ENCODE measurements at places on chromosomes 12 and 14.

DNA sequence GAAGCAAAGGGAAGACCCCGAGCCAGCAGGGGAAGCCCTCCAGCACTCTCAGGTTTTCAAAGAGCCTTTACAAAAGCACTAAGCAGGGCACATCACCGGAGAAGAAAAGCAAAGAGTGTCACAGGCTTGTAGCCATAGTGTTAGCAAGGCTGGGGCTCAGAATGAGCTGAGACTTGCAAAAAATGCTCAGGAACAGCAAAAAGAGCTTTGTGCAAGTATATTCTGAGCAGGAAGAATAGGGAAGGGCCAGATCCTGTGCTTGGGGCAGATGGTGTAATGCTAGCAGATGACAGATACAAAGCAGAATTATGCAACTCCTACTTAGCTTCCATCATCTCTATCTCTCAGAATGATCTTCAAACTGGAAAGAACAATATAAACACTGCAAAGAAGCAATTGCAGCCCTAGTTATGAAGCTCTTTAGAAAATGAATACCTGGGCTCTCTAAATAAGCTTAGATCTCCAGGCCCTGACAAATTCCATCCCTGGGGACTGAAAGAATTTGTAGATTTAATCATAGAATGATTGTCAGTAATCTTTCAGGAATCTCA, 23.7 kb upstream of the PARP11 start:
- DNase-seq: no peak

DNA sequence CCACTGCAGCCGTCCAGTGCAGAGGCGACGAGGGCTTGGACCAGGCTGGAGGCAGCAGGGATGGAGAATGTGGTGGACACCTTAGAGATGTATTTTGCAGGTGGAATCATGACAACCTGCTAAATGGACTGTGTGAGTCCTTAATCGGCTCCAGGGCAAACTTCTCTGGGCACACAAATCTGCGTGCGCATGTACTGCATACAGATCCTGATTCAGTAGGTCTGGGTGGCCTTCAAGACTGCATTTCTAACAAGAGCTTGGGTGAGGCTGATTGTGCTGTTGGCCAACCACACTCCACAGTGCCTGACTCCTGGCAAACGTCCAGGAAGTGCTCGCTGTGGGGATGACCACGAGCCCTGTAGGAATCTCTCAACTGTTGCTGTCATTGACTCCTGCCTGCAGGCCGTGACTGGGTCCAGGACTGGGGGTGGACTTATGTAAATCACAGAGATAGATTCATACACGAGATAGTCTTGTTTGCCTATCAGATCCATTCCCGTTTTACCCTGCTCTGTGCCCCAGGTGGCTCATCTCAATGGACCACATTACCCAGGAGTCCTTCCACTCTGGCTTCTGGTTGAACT, 27.2 kb downstream of the JDP2 start:
- DNase-seq: peak; percentile 18

- DNase-seq: no peak
These were observed 854.8 kb upstream of the SEL1L start for GRCh38 chr14:82388488-82388887.

- no peak for DNase-seq
These were observed 41.2 kb downstream of the BEGAIN start for GRCh38 chr14:100546051-100546443.

GRCh38 chr12:19461999-19462398, 22.7 kb downstream of the AEBP2 start:
- DNase-seq: no peak

DNA sequence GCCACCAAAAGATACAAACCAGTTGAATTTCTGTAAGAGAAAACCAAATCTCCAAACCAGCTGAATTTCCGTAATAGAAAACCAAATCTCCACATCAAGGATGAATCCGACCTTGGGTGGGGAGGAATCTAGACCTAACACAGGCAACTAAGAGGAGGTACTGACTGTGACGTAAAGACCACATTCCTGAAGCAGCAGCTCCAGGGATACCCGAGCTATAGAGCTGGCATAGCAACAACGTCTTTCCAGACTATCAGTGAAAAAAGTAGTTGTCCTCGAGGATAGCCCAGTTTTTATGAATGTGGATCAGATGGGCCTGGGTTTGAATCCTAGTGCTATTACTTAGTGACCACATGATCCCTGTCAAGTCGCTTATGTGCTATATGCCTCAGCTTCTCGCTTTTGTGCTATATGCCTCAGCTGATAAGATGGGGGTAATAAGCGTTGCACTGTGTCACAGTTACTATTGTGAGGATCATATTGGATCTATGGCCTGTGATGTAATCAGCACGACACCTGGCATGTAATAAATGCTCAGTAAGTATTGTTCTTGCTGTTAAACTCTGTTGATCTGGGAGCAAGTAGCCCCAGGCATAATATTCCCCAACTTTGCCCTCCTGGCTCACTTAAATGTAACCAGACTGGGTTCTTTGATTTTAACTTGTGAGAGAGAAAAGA, 113.8 kb downstream of the EGLN3 start:
- no peak for DNase-seq

DNA sequence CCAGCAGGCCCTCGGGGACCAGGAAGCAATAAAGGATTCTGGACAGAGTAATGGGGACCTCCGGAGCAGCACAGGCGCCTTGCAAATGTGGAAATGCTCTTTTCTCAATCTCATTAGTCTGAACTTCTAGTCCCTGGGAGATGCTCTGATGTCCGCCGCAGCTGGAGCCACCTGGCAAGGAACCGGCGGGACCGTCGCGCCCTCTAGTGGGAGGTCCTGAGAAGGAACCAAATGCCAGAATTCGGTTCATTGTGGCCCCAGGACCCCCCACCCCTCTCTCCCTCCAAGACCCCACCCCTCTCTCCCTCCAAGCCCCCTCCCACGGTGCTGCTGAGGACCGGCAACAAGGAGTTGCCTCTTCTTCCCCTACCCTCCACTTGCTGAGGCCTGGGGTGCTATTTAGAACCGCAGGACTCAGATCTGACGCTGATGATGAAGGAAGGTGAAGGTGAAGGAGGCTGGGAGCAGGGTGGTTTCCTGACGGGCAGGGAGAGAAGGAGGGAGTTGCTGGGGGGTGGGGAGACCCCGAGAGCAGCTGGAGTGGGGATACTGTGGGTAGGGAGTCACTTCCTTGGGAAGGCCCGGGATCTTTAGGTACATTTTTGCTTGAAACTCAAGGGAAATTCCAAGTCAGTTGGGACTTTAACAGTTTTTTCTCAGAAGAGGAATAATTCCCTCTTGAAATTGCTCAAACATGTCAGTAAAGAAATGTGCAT, 42.5 kb downstream of the SMIM41 start:
- DNase-seq: peak; percentile 65

DNA sequence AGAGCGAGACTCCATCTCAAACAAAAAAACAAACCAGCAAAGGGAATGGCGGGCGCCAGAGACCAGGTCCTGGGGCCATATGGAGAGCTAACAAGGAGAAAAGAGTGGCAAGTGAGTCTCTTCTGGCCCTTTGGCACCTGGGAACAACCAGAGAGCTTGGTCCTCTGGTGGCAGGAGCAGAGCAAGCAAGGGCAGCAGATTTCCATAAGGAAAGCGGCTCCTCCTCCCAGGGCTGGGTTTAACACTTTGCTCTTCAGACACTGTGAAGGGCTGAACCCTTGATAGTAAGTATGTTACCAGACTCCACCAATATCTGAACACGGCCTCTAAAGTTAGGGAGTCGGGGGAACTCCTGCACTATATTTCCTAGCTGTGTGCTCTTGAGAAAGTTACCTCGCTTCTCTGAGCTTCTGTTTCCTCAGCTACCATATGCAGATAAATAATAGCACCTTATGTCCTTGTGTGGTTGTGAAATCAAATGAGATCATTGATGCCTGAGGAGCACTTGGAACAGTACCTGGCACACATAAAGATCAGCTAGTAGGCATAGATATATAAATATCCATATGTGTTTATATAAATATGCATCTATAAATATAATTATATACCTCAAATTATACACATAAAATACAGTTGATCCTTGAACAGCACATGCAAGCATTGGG, 33.4 kb upstream of the PLEKHG6 start:
- DNase-seq: peak; percentile 20

- DNase-seq: no peak
These were observed 29.8 kb downstream of the SCFD1 start for GRCh38 chr14:30651937-30652336.

DNA sequence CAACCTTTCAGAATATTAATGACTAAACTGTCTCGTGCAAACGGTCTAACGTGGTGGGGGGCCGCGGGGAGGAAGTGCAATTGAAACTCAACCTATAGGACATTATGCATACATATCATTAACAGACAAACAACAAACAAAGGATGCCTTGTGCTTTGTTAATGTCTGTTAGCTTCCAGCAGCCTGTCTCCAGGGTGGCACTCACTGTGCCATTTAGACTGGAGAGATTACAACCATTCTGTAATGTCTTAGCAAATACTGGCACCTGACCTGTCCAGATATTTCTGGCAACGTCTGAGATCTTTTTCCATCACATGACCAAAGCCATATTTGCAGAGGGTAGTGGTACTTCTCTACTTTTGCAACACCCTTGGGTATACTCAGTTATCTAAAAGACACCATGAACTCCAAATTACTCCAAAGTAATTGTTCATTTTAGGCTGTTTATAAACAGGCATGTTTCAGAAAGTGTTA, 11.6 kb downstream of the BHLHE41 start:
- DNase-seq: no peak

DNA sequence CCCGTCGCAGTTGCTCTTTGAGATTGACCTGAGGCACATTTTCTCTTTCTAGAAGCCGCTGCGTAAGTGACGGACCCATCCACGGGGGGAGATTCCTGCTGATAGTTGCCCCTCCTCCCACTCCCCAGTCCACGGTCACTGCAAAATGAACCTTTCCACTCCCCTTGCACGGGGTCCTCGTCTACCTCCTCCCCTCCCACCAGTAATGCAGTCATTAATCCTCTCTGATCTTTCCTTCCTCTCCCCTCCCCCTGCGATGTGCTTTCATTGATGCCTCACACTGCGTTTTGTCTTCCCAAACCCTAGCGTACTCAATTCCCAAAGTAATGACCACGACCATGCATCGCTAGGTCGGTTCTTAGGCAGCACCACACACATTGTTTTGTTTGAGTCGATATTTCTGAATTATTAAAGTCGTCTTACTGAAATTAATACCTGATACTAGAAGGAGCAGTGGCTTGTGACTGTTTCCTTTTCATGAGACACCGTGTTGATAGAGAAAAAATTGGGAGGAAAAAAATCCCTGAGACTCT, 857 bp downstream of the ETNK1 start:
- peak; percentile 43 for DNase-seq

DNA sequence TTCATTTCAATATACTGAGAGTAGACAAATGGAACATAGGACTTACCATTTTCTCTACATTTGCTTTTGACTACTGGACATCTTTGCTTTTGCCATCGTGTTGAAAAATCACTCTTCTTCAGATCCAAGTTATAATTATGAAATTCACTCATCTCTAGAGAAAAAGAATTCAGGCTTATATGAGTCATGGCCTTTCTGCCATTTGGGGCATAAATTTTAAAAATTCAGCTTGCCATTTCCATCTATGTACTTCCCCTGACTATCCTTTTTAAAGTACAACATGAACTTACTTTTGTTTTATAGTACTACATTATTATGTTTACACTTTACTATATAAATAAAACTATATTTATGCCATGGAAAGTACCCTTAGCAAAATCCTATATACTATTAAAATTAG, 3.0 kb downstream of the KLRK1 start:
- DNase-seq: no peak

- no peak for DNase-seq
These were observed 449.1 kb downstream of the RAD51B start for GRCh38 chr14:68268719-68269118.

GRCh38 chr12:53486736-53487487, 12.3 kb downstream of the MAP3K12 start:
- no peak for DNase-seq

DNA sequence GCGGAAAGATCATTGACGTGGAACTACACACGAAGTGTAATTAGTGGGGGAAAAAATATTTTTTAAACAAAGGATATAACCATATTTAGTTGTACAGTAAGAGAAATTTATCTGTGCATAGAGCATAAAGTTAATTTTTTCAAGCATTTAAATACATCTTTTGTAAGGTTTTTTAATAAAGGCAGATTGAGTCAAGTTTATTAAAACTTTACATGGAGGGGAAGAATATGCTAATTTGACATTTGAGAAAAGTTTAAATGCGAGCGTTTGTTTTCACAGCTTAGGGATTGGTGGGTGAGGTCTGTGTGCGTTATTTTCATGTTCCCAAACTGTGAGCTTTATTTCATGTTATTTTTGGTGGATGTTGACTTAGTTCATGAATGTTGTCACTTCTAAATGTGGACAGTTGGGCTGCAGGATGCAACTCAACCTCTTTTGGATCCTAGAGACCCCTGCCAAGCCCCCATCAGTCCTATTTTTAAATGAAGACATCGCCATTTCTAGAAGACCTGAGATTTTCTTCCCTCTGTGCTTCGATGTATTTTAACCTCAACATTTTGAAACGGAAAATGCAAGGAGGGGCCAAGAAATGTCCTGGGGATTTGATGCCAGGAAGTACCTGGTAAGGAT, 32.3 kb downstream of the BRI3BP start:
- DNase-seq: no peak

DNA sequence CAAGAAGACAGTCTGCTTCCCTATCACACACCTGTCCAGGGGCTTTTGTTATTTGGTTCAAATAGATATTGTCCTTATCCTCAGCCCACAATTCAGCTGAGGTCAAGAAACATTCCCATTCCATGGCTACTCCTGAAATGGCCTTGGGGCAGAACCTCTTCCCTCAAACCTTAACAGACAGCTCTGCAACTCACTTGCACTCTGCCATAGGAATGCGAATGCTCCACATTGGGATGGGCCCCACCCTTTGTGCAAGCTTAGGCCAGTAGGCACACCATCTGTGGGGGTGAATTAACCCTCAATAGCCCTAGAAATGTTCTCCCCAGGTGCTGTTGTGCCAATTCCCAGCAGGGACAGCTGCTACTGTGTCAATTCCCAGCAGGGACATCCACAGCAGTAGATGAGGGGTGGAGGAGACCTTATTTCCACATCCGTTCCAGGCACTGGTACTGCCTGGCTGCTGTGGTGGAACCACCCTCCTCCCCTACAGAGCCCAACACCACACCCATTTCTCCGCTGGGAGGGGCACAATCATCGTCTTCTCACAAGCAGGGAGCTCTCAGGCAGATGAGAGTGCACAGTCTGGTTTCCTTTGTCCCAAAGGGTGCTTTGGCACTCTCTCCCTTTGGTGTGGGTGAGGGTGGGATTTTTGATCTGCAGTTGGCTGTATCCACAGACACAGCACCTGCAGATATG, 42.3 kb upstream of the GLIPR1 start:
- DNase-seq: no peak

- no peak for DNase-seq
These were observed 82.3 kb downstream of the SSPN start for GRCh38 chr12:26277506-26278246.

GRCh38 chr12:74820324-74820723, 282.7 kb downstream of the ATXN7L3B start:
- no peak for DNase-seq
